ENCODE measurements at places on chromosomes 5 and 9.

GRCh38 chr9:125409217-125409636 is 147.6 kb downstream of the GAPVD1 start:
- peak; percentile 31 for DNase-seq

DNA sequence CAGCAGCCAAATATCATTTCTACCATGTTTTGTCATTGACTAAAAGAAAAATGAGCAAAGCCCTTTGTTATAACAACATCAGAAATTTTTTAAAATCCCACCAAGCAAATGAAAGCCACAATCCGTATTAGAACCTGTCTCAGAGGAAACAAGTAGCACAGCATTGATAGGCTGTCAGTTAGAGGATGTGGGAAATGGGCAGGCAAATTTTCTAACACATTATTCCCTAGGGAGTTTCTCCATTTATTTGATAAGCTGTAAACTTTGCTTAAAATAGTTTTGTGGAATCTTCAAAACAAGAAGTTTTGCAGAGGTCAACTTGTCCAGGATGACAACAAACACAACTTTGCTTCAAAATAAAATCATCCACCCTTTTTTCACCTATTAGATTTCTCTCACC is 53.6 kb upstream of the APC start:
- no peak for DNase-seq

GRCh38 chr5:139803978-139804377 is 8.4 kb downstream of the PSD2 start:
- DNase-seq: no peak

- DNase-seq: no peak
Observed at GRCh38 chr9:114590328-114590727, 2.8 kb downstream of the ATP6V1G1 start.

- no peak for DNase-seq
Observed at GRCh38 chr5:149374303-149374702, 4.8 kb downstream of the IL17B start.

DNA sequence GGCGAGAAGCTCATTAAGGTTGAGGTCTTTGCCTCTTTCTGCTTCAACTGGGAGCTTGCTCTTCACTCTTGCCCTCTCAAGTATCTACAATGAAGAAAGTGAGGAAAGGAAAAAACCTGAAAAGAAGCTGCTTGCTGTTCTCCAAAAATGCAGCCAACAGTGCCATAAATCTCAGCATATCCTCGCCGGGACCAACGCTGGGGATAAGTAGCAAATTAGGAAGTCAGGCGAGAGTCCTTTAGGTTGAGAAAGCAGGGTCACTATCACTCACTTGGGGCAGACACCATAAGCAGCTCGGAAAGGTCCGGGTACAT is 399 bp downstream of the NUP155 start:
- DNase-seq: no peak

GRCh38 chr5:134939500-134939899 is 28.2 kb upstream of the CATSPER3 start:
- no peak for DNase-seq

DNA sequence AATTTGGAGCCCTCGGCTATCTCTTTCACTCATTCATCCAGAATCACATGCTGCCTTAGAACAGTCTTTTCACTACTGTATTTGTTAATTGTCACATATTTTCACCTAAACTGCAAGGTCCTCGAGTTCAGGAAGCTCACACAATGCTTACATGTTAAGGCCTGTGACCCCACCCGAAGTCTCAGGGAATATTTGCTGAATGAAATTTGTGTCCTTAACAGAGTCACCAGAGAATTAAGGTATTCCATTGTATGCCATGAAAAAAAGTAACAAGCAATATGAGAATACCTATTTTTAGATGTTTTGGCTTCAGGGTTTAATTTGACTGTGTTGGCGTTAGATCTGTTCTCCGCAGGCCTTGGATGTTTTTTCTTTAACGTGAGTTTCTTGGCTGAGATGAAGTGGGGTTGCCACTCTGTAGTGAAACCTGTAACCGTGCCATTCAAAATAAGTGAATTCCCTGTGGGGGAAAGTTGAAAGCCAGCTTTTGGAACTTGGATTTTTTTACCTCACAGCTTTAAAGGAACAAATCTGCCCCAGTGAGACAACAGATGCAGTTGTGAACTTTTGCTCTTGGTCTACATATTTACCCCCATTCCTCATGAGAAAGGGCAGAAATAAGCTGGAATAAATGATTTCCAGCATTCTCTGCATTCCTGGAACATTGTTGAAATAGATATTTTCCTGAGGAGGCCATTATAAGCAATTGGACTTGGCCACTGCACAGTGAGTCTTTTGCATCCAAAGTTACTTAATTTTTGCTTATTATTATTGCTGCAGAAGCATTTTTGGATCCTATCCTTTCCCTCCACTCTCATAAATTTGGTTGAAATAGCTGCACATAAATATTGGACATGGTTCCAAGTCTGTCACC is 35.9 kb upstream of the FBP1 start:
- DNase-seq: no peak

DNA sequence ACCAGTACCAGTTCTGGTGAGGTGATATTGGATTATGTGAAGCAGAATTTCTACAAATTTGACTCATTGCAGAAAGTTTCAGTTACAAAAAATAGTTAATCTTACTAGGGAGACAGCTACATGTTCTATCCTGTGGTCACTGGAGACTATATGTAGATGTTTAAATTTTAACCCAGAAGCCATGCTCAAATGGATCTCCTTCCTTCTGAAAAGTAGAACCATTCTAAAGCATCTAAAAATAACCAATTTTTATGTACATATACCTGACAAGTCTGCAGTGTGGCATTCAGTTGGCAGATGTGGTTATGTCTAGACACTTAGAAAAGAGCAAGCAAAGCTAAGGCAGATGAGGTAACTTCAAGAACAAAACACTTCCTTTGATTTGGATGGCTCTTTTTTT is 65.5 kb upstream of the POU4F3 start:
- no peak for DNase-seq

GRCh38 chr5:154191467-154192261 is 1.1 kb downstream of the GALNT10 start:
- peak; percentile 38 for DNase-seq

DNA sequence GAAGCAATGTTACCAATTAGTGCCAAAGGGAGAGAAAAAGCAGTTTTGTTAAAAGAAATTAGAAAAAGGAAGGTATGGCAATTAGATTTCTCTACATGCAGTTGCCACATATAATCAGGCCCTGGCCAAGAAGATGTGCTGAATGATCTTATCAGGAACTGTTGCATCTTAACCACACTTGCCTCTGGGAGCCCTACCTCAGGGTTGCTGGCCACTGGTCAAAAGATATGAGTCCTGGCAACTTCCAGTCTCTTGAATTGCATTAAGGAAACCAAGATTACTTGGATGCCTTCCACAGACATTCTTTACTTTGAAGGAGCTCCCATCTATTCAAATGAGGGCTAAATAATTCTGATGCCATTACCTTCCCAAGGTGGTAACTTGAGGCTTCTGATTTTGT is 60.4 kb downstream of the TNC start:
- DNase-seq: no peak

- no peak for DNase-seq
Observed at GRCh38 chr9:127450243-127450760, 904 bp downstream of the RPL12 start.

GRCh38 chr9:31146485-31147166 is 1237.8 kb upstream of the ACO1 start:
- no peak for DNase-seq

DNA sequence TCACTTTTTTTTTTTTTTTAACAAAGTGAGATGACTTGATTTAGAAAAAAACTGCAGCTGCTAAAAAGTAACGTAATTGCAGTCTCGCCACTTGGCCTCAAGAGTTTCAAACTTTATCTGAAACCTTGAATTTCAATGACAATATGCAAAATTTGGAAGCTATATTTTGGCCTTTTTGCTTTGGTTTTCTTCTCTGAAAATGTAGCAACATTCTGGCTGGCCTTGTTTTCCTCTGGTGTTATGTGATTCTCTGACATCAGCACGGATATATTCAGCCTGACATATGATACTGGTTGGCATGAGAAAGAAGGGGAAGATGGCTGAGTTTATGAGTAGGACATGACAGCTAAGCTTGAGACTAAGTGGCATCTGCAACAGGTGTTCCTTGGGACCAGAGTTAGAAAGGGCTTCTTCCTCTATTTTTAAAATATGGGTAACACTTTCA is 136.5 kb downstream of the MEF2C start:
- DNase-seq: no peak

GRCh38 chr9:34331196-34331595 is 1.8 kb downstream of the NUDT2 start:
- no peak for DNase-seq

- DNase-seq: no peak
Observed at GRCh38 chr5:135505973-135506372, 29.8 kb downstream of the NEUROG1 start.

- no peak for DNase-seq
Observed at GRCh38 chr5:179918742-179919486, 11.2 kb upstream of the TBC1D9B start.

- peak; percentile 6 for DNase-seq
Observed at GRCh38 chr9:6488395-6488794, 75.4 kb downstream of the UHRF2 start.

GRCh38 chr9:82356871-82357270 is 368.3 kb downstream of the SPATA31D1 start:
- DNase-seq: no peak

DNA sequence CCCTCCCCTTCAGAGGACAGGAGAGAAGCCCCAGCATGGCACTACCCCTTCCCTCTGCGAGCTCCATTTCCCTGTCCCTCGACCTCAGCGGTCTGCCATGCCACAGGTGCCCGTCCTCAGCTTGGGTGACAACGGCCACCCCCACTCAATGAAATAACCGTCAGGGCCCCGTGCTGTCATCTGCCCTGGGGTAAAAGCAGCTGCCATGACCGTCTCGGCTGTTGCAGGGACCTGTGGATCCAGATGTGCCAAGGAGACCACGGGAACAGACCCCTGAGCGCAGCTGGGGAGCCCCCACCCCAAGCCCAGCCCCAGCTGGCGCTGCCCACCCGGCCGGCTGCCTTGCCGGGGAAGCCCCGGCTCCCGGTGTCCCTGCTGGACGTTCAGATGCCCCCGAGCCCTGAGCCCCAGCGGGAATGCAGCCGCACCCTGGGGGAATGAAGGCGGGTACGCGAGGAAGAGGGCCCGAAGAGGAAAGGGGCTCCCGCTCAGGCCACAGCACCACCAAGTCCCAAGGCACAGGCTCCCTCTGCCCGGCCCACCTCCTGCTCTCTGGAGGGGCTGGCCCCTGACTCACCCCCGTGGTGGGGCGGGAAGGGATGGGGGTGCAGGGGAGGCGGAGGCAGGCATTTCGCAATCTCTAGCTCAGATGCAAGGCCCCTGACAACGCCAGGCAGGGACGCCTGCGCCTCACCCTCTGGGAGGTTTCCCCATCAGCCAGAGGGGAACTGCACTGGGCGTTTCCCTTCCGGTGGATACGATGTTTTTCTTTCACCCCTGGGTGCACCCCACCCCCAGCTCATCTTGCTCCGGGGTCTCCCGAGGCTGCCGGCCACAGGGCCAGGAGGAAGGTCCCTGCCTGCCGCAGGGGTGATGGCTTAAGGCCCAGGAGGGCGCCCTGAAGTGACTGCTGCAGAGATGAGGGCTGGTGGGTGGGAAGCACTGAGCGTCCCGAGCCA is 49.2 kb downstream of the NACC2 start:
- DNase-seq: no peak

GRCh38 chr9:69170231-69170630 is 3.8 kb upstream of the TJP2 start:
- DNase-seq: no peak

DNA sequence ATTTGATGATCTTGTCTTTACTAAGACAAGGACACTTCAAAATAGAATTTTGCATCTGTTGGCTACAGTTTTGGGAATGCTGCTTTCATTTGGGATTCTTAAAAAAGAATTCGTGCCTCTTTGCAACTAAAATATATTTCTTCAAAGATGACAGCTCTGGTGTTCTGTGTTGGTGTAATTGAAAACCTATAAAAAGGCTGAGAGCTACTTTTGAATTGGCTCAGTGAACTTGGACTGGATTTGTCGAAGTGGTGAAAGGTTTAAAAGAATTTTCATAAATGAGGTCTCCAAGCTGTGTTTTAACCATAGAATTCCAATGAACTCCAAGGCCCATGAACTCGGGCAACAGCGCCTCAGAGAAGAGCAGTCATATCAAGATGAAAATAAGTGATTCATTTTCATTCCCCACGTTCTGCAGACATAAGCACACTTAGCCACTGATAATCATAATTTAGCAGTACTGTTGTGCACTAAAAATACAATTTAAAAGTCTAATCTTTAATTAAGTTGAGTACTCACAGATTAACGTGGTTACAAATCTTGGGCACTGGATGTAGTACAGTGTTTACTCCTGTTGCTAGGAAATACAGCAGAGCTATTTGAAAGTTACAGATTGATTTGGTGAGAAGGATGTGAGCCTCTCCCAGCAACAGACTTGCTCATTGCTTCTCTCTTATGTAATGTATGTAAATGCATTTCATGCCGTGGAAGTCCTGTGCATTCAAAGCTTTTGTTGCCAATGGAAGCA is 10.9 kb downstream of the SNCAIP start:
- no peak for DNase-seq

DNA sequence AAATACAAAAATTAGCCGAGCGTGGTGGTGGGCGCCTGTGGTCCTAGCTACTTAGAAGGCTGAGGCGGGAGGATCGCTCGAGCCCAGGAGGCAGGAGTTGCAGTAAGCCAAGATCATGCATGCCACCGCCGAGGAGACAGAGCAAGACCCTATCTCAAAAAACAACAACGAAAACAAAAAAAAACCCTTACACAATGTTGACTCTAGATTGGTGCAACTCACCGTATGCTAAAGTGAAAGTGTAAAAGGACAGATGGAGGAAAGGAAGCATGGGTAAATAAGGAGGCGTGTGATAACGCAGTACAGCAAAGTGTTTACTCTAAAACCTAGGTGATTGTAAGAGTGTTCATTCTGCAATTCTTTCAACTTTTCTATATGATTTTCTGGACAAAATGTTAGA is 15.9 kb upstream of the RUFY1 start:
- no peak for DNase-seq

DNA sequence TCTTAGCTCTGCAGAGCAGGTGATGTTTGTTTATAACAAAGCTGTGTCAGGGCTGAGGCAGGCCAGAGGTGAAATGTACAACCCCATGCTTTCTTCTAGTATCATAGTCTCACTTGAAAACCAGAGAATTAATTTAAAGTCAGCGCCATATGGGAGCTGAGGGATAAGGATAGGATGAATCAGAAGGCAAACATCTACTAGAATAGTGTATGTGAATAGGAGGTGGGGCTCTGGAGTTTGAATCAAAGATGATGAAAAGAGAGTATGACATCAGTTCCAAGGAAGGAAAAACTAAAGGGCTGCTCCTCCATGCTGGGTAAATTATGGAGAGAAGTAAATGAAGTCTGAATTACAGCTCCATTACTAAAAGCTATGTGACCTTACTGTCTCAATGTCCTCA is 441.5 kb downstream of the RASEF start:
- DNase-seq: no peak

DNA sequence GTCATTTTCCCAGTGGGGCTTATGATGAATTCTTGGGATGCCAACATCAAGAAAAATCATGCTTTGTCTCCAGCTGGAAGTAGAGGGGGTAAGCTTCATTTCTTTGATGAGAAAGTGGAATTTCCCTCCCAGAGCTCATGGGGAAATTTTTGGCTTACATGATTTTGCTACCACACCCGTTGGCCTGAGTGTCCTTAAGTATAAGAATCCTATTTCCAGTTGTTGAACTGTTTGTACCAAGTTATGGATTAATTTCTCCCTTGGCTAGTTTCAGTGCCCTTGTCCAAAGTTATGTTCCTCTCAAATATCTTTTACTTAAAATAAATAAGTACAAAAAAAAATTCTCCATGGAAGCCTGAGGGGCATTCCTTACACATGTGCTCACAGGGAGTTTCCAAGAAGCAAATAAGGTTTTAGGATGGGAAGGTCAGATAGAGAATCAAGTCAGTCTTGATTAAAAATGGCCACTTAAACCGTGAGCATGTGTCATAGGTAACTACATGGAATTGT is 82.3 kb downstream of the PTCD2 start:
- no peak for DNase-seq
